AG10803 (cell line): ENCODE measurements at places on chromosomes 6 and 20.

DNA sequence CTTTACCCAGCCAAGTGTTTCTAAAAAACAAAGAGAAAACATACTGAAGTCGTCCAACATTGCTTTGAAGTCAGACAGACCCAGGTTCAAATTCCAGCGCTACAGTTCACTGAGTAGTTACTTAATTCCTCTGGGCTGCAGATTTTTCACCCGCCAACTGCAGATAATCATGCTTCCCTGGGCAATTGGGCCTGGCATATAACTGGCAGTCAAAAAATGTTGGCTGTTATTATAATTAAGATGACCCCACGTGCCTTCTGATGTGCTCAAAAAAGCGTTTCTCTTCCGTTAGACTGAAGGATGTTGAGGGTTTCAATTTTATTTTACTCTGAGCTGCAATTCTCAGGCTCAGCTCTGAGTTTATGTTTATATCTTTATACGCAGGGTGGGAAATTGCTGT lies 156.1 kb upstream of the CITED2 start:
- no peak for DNase-seq

DNA sequence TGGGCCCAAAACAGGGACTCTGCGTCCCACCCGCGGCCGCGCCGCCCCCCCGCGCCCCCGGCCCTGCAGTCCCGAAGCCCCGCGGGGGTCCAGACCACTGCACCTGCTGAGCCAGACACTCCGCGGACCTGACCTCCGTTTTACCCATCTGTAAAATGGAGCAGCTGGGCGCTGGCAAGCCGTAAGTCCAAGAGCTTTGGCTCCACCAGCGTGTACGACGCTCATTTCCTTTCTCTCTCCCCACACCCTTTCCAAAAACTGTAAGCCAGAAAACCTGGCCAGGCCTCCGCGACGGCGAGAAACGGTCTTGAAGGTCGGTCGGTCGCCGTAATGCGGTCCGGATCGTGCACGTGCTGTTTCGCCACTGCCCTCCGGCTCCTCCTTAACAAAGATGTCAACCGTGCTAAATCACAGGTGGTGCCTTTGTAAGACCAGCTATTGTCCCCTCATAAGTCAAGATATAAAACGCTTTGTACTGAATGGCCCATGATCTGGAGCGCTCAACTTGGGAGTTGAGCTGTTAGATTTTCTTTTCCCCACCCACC lies 7.8 kb upstream of the NR2E1 start:
- DNase-seq = no peak

DNA sequence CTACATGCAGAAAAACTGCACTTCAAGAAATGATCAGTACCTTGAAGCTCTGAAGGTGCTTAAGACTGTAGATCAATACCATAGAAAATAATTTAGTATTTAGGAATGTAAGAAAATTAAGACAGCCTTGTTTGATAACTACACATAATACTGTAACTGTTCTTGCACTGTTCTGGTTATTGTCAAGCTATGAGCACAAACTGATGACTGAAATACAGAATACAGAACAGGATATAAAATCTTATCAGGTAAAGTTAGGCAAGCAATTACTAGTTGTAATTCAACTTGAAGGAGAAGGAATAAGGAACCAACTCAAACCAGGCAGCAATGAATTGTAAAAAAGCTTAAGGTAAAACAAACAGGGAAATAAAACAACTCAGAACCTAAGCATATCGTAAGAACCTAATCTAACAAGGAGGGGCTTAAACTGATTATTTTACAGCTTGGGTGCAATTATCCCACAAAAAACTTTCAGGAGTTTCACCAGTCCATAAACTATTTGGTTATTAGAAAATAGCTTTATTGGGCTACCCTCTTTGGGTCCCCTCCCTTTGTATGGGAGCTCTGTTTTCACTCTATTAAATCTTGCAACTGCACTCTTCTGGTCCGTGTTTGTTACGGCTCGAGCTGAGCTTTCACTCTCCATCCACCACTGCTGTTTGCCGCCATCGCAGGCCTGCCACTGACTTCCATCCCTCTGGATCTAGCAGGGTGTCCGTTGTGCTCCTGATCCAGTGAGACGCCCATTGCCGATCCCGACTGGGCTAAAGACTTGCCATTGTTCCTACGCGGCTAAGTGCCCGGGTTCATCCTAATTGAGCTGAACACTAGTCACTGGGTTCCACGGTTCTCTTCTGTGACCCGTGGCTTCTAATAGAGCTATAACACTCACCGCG lies 97.7 kb downstream of the ATG5 start:
- DNase-seq = no peak

- no peak for DNase-seq
Measured at GRCh38 chr6:168514216-168514615, 73.2 kb downstream of the SMOC2 start.

DNA sequence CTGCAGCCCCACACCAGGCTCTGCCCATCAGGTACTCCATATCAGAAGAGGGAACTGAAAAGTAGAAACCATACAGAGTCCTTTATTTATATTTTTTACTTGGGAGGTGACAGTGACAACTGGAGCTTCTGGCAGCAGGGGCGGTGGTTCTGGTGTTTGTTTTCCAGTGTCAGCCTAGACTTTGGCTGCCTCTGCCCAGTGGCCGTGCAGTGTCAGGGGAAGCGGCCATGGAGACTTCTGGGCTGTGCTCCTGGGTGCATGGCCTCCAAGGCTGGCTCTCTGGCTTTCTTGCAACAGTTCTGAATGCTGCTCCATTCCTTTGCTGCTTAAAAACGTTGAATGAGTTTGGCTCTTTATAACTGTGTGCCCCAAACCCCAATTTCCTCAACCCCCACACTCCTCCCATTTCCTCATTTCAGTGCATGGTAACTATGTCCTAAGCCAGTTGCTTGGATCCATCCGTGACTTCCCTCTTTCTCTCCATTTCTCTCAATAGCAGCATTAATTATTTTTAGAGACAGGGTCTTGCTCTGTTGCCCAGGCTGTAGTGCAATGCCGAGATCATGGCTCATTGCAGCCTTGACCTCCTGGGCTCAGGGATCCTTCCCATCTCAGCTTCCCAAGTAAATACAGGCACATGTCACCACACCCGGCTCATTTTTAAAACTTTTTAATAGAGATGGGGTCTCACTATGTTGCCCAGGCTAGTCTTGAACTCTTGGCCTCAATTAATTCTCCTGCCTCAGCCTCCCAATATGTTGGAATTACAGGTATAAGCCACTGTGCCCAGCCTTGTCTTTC lies 141.1 kb upstream of the SGK1 start:
- no peak for DNase-seq

- no peak for DNase-seq
Measured at GRCh38 chr6:22468256-22468965, 101.0 kb upstream of the HDGFL1 start.

DNA sequence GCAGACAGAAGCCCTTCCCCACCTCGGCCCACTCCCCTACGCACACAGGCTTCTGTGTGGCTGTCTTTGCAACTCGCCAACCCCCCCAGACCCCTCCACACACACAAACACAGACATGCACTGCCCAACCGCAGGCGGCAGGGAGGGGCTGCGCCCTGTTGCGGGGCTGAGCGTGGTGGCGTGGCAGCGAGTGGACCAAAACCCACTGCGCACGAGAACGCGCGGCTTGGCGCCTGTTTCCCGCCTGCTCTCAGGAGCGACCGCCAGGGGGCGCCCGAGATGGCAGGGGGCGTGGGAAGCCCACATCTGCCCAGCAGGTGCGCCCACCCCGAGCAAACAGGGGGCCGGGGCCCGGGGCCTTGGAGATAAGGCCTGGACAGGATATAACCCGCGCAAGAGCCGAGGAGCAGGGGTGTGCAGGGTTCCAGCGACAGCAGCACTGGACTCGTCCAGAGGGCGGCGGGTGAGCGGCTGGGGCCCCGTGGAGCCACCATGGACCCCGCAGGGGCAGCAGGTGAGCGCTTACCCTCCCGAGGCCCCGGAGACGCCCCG lies at the start of gene RBPJL:
Gene RBPJL, plus strand, starts transcription at position 410 of the 552 bp plus-strand sequence. Its CDS starts 83 bp downstream, at position 493.
- DNase-seq = no peak

GRCh38 chr6:140281767-140282166 lies 907.3 kb upstream of the CITED2 start:
- no peak for DNase-seq

DNA sequence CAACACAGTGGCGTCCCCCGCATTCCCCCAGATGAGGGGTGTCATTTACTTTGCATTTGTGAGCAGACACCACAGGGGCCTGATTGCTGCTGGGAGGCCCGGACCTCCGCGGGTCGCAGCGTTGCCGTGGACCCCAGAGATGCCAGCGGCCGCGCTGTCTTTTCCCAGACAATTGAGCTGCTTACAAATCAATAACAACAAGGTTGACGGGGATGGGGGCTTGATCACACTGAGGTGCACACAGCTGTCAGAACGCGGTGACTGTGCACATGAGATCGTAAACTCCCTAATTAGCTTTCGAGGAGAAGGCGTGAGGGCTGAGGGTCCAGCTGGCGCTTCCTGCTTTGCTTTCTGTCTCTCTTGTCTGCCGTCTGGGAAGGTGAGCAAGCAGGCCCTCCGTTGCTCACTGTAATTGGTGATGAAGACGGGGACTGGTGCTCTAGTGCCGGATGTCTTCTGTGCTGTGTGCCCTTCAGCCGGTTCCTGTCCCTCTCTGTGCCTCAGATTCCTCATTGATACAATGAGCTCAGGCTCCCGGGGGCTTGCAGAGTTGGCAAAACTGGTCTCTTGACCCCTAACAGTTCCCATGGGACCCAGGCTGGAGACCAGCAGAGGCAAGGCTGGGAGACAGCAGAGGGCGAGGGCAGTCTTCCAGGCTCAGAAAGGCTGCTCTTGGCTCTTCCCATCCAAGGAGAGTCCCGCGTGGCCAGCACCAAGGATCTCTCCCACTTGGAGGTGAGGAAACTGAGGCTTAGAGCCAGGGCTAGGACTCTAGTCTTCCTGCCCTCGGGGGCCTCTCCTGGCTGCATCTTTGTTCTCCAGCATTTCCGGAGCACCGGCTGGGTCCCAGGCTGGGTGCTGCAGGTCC lies 126.0 kb upstream of the PMEPA1 start:
- no peak for DNase-seq

GRCh38 chr6:36235862-36236261 lies 34.0 kb upstream of the PNPLA1 start:
- no peak for DNase-seq

- DNase-seq = peak; percentile 66
Measured at GRCh38 chr6:113859349-113860180, 2.4 kb downstream of the MARCKS start.

DNA sequence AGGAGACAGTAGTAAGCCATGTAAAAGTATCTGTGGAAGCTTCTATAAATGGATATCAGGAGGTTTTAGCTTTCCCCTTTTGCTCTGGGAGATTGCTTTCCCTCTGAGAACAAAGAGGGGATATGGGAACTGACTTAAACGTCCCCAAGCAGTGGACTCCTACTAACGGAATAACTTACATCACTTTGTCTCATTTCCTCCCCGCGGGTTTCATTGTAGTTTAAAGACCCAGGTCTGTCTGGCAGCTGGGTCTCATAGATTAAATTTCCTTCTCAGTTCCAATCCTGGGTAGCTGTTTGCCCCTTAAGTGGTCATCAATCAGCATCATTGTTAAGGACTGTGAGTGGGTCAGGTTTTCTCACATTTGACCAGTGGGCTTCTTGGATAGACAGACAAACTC lies 68.7 kb downstream of the PLAGL1 start:
- no peak for DNase-seq

DNA sequence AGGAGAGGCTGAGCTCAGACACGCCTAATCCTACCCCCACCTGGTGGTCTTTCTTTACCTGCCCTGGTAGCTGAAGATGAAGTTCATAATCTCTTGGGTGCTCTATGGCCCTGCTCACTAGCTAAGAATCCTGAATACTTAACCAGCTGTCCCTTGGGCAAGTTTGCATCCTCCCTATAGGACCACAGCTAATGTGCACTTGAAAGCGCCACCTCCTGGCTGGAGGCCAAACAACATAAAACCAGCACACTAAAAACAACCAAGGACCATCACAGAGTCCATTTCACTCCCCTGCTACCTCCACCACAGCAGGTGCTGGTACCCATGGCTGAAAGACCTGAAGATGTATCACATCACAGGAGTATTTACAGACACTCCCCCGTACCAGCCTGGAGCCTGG lies 155.5 kb upstream of the SLC24A3 start:
- DNase-seq = no peak

- peak; percentile 76 for DNase-seq
Measured at GRCh38 chr6:17392978-17393891, at the start of gene CAP2. TSS of gene CAP2 (plus strand) at chr6:17393595. CDS start at chr6:17421556, 27,961 bp downstream.

GRCh38 chr20:48844996-48845395 lies 17.2 kb upstream of the PREX1 start:
- no peak for DNase-seq

- DNase-seq = no peak
Measured at GRCh38 chr6:40407239-40407638, 179.9 kb downstream of the LRFN2 start.

- DNase-seq = no peak
Measured at GRCh38 chr6:3786141-3786540, 34.6 kb upstream of the PXDC1 start.

DNA sequence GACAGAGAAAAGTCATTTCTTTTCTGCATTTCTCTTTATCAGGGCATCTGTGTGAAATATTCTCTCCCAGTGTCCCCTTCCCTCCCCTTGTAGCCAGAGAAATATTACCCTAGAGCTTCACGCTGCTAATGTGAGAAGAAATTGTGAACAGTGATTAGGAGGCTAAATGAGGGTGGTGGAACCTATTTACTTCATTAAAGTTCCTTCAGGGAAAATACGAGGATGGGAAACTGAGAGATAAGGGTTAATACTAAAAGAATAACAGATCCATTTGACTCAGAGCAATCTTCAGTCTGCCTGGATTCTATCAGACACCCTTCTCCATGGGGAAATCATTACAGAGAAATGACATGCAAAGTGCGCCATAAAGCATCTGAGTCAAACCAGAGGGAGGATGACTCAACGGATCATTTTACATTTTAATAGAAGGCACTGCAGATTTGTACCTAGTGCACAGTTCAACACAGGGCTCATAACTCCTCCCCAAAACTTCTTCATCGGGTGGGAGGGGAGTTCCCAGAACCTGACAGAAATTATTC lies 131.3 kb downstream of the GJA10 start:
- peak; percentile 82 for DNase-seq

DNA sequence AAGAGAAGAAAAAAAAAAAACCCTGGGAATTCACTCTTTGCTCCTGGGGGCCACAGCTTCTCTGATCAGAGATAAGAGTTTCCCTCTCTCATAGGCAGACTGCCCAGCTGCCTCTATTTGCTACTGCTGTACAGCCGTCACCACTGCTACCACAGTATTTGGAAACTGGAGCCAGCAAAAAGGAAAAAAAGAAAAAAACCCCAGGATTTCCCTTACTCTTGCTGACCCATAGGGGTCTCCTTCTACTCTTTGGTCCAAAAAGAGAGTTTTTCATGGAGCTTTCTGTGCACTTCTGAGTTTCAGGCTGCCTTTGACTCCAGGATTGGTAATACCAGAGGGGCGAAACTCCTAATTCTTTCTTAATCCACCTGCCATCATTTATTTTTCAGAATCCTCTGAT lies 89.7 kb downstream of the MDGA1 start:
- peak; percentile 34 for DNase-seq

- no peak for DNase-seq
Measured at GRCh38 chr6:48110436-48111142, 408 bp downstream of the PTCHD4 start.
